ENCODE measurements at places on chromosomes 5 and 9.

DNA sequence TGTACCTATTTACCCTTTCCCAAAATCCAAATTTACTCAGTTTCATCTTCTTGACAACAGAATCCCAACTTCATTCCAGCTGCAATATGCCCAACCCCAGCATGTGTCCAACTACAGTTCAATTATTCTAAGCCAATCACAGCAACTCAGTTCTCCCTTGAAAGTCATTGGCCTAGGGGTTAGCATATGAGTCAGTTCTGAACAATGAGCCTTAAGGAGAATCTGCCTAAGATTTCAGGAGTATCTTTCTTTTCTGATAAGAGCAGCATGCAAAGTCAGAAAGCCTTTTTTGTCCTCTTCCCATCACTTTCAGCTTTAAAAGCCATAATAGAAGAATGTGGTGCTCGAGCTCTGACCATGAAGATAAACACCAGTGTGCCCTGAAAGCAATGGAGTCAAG is 44.4 kb upstream of the RASGRF2 start:
- no peak for DNase-seq

- DNase-seq = no peak
These were observed 13.1 kb upstream of the PTCH1 start for GRCh38 chr9:95529910-95530309.

DNA sequence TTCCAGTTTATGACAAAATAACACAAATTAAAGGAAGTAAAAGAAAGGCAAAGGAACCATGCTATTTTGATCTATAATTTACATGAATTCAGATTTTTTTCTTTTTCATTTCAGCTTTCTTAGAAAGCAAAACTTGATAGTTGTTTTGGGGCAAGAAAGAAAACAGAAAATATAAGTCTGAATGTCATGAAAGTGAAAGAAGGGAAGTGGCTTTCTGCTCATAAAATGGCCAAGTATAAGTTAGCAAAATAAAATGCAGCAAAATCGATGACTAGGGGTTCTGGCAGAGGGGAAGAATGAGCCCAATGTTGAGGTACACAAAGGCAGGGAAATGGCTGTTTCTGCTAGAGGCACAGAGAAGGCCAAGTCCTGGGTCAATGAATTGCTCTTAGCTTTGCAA is 3.0 kb upstream of the IFNW1 start:
- no peak for DNase-seq

DNA sequence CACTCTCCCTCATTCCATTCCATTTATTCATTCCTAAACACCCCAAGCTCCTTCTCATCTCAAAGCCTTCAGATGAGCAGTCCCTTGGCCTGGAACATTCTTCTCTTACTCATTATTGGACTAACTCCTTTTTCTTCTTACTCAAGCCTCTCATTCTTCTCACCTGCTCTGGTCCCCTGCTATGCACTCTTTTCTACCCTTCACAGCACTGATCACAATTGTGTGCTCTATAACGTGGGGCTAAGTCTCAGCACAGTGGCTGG is 212.4 kb downstream of the MAPKAP1 start:
- DNase-seq = no peak

- no peak for DNase-seq
These were observed 3.3 kb downstream of the OR1L8 start for GRCh38 chr9:122579874-122580273.

DNA sequence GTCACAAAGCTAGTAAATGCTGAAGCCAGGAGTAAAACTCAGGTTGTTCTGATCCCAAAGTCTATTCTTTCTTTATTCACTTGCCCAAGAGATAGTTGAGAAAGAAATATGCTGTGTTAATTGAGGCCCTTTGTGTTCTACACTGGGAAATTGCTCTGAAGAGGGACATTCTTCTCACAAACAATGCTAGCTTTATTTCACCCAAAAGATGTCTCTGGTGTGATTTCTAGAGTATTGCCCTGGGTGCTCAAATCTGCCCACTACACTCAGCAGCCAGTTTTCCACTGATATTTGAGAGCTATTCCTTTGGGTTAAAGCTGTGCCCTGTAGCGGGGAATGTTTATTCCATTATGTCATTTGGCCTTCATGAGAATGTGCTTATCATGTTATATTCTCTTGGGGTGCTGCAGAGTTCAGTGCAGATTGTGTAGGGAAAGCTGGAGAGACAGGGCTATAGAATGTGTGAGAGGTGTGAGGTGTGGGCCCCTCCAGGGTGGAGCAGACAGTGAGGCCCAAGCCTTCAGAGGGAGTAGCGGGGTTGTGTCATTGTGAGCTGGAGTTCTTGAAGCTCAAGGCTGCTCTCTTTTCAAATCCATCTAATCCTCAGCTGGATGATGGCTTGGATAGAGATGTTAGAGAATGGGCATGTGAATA is 21.0 kb upstream of the C5orf63 start:
- DNase-seq = no peak

DNA sequence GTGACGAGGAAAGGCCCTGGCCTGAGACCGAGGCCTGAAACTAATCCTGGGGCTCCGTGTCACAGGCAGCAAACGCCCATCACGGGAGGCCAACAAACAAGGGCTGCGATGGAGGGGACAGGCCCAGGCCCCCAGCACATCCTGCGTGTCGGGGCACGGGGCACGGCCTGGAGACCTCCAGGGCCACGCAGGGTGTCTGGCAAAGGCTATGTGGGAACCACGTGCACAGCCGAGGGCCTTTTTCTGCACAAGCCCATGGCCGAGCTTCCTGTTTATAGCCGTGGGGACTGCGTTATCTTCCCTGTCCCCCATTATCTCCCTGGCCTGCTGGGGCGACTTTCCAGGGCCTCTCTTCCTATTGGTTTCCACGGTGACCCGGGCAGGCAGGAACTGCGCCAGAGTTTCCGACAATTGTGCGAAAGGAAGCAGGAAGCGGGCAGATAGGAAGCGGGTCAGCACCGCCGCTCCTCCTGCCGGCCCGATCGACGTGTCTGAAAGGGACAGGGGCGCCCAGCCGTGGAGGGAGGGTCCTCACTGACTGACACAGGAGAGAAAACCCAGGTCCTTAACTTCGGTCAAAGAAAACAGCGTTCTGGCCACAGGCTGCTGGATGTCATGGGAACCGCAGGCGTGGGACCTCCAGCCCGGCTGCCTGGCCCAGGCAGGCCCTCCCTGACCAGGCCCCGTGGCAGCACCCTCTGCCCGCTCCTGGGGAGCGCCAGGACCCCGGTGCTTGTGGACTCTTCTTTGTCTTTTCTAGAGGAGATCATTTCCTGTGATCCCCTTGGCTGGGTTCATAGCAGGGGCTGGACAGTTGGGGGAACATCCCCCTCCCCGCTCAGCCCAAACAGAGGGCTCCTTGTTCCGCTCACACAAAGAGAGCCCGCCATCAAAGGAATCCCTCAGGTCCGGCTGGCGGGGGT is 29.1 kb upstream of the SEC16A start:
- no peak for DNase-seq

- DNase-seq = no peak
These were observed at the start of gene ASTN2 for GRCh38 chr9:117414906-117415331. TSS of gene ASTN2 (minus strand) at chr9:117415057. CDS start at chr9:117414938, 119 bp downstream.
